NCI-H446 treated with DMSO at 0.1 percent for 48 hours (cell line): ENCODE measurements at places on chromosomes 1 and 21.

GRCh38 chr1:63621075-63621474 is 27.9 kb downstream of the PGM1 start:
- DNase-seq = no peak

DNA sequence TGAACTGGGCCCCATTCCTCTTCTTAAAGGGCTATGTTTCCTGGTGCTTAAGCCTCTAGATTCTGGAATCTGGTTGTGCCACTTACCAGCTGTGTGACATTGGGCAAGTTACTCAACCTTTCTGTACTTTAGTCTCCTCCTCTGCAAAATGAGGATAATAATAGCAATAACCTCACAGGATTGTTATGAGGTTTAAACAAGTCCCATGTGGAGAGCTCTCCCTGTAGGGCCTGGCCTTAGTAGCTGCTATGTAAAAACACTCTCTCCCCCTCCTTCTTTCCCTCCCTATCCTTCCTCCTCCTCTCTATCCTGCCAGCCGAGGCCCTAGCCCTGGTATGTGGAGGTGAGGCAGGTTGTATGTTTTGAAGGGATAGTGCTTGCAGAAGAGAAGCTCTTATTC is 8.2 kb upstream of the PEAR1 start:
- no peak for DNase-seq

DNA sequence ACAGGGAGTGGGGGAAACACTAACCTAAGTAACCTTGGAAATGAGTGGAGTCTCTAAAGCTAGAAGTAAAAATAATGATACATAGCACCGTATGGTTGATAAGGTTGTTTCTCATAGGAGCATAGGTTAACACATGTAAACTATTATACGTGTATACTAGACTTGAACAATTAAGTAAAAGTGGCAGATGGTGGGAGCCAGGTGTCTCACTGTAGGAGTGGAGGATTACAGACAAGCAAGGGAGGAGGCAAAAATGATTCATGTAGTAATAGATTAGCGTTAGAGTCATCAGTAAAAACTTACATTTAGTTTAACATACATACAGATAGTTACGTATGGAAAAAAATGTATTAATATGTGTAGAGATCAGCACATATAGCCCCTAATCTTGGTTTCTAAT is 138.4 kb upstream of the DSCAM start:
- no peak for DNase-seq

DNA sequence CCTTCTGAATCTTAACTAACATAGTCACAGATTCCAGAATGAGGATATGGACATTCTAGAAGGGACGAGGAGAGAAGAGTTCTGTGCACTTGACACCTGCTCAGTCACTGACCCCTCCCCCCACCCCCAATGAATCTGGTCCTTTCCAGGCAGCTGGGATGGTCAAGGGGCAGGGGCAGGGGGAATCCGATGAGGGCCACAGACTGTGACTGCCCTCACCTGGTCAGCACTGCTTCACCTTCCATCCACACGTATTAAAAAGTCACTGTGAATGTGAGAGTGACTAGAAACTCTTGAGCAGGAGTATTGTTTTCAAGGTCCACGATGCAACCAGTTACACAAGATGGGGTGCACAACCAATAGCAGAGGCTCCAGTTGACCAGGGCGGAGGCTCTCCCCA is 9.5 kb upstream of the PRAMEF12 start:
- DNase-seq = no peak

DNA sequence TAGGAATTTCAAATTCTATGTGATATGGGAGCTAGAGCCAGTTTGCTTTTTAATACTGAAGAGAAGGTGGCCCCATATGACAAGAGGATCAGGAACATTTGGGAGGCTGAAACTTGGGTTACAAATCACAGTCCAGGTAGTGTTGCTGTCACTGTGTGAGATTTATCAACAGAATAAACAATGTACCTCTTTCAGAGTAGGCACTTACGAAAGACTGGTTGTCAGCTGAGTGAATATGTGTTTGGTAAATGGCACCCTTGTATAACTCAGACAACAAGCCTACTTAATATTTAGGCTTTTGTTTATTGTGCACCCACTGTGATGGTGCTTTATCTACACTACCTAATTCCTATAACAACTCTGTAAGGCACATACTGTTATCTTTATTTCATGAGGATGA is 7.4 kb upstream of the HAO2 start:
- DNase-seq = no peak

DNA sequence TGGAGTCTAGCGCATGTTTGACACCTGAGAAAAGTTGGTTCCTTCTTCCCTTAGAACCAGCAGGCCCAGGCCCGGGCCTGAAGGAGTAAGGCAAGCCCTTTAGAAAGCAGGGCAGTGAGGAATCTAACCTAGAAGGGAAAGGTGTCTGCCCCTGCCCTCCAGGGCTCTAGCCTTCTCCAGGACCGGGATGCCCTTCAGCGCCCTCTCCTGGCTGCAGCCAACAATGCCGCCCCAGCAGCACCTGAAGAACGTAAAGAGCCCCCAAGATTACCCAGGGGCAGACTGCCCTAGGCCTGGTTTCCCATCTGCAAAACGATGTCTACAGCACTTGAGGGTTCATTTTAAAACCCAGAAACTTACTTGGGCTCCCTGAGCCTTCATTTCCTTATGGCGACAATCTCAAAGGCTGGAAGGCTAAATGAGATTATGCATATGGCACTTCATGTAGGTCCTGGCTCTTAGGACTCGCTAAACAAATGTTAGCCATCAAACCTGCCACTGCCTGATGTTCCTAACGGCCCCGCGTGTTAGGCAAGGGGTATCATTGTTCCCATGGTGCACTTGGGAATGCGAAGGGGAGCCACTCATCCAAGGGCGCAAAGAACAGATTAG is 106.7 kb upstream of the KLHDC7A start:
- no peak for DNase-seq

- DNase-seq = peak; percentile 61
These were observed 629.3 kb upstream of the NEGR1 start for GRCh38 chr1:72911656-72912055.
